SIG-M5 (cell line): ENCODE measurements at places on chromosomes 2 and 18.

DNA sequence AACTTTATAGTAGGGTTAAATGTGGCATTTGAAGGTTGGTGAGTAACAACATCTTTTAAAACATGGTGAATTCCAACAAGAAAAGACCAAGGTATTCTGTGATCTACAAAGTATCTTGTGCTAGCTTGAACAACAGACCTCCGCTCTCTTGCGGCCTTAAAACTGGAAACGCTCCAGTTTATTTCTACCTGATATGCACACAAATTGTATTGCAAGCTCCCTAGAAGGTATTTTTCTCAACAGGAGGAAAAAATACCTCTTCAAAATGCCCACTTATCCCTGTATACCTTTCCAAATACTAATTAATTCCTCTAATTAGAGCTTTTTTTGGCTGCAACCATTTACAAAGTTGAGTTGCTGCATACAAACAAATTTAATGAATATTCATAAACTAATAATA lies 69.5 kb downstream of the KCNH7 start:
- no peak for DNase-seq

GRCh38 chr2:200165687-200166086 lies 140.8 kb upstream of the SPATS2L start:
- DNase-seq, result no peak

- no peak for DNase-seq
Observed at GRCh38 chr2:205570648-205571047, 111.7 kb upstream of the NRP2 start.

- DNase-seq, result no peak
Observed at GRCh38 chr2:122670897-122671296, 915.4 kb downstream of the TSN start.

DNA sequence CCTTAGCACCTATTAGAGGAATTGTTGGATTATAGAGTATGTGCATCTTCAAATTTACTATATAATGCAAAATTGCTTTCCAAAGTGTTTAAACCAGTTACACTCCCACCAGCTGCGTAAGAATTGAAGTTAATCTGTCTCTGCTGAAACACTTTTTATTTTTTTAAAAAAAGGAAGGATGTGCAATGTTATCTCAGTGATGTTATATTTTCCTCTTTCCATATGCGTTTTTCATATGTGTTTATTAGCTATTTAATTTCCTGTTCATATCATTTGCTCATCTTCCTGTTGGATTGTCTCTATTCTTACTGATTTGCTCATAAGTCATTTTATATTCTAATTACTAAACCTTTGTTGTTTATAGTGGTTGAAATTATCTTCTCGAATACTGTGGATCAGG lies 63.2 kb upstream of the RFX8 start:
- DNase-seq, result no peak
